Psoas muscle (tissue), 8 donors: ENCODE measurements at places on chromosomes 3 and 15. TPM values are rescaled to one million over a fixed set of nuclear protein-coding genes. Genes with fewer than 3 reads are reported as not detected.

DNA sequence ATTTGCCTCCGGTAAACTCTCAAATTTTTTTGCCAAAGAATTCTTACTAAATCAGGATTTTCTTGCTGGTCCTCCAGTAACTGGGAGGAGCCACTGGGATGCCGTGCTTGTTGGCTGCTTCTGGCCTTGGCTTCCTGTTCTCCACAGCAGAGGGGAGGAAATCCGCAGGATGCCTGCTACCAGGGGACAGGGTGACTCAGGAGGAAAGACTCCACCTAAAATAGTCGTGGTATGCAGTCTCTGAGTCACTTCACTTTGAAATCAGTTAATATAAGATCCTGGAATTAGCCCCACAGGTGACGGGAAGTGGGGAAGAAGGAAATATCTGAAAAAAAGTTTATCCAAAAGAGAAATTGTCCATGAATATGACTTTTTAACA is 6.5 kb upstream of the TM4SF18 start:
- H3K27ac ChIP-seq, result peak overlapping the region; percentile 71
- H3K4me3 ChIP-seq, result no peak overlapping the region
- peak; percentile 85 for DNase-seq
- H3K27me3 ChIP-seq, result no peaks in the 10 kb centered on the region

DNA sequence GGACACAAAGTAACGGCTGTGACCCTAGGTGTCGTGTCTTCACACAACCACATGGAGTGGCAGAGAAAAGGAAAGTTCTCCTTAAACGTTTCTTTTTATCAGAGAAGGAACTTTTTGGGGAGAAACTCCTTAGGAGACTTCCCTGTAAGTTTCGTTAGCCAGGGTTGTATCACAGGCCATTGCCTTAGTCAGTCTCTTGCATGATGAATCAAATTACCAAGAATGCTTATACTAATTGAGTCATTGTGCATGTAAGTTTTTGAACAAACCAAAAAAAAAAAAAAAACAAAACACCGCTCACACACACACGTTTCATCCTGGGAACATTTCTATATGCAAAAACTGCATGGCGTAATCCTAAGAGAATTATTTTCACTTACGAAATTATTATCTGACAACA is 150.4 kb upstream of the SATB1 start:
- no peak overlapping the region for H3K4me3 ChIP-seq
- no peak for DNase-seq
- H3K27me3 ChIP-seq, result no peaks in the 10 kb centered on the region
- no peak overlapping the region for H3K27ac ChIP-seq

- no peaks in the 10 kb centered on the region for H3K4me1 ChIP-seq
- no peak overlapping the region for H3K4me3 ChIP-seq
- no peaks in the 10 kb centered on the region for H3K36me3 ChIP-seq
- no peak overlapping the region for H3K27ac ChIP-seq
- H3K27me3 ChIP-seq, result no peaks in the 10 kb centered on the region
Measured at GRCh38 chr3:166444756-166445155, 607.5 kb upstream of the BCHE start.

GRCh38 chr3:167808910-167809309 is 73.4 kb downstream of the SERPINI1 start:
- H3K27ac ChIP-seq, result no peak overlapping the region
- no peaks in the 10 kb centered on the region for H3K27me3 ChIP-seq
- no peak overlapping the region for H3K4me3 ChIP-seq
- H3K36me3 ChIP-seq, result no peaks in the 10 kb centered on the region
- no peak for DNase-seq

DNA sequence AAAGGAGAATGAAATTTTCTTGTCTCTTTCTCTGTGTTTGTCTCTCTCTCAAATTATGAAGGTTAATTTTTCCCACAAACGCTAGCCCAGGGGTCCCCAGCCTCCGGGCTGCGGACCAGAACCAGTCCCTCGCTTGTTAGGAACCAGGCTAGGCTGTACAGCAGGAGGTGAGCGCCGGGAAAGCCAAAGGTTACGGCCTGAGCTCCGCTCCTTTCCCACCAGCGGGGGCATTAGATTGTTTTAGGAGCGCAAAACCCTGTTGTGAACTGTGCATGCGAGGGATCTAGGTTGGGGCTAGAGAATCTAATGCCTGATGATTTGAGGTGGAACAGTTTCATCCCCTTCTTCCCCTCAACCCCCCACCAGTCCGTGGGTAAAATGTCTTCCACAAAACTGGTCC is 74.7 kb upstream of the ZNF385D start:
- H3K4me1 ChIP-seq, result no peaks in the 10 kb centered on the region
- H3K36me3 ChIP-seq, result no peaks in the 10 kb centered on the region
- no peaks in the 10 kb centered on the region for H3K27me3 ChIP-seq
- H3K4me3 ChIP-seq, result no peak overlapping the region

GRCh38 chr3:45035441-45036301 is 9.6 kb downstream of the CLEC3B start:
- no peaks in the 10 kb centered on the region for H3K36me3 ChIP-seq
- no peak overlapping the region for H3K27ac ChIP-seq
- H3K4me3 ChIP-seq, result peak overlapping the region; percentile 53

The GLCE gene
- total RNA-seq, result 5.2 TPM

GRCh38 chr3:118740722-118741290 is 293.8 kb downstream of the IGSF11 start:
- DNase-seq, result no peak
- no peak overlapping the region for H3K27ac ChIP-seq
- H3K4me1 ChIP-seq, result no peaks in the 10 kb centered on the region
- no peaks in the 10 kb centered on the region for H3K27me3 ChIP-seq
- no peak overlapping the region for H3K4me3 ChIP-seq

The TUBGCP5 gene
- 12.5 TPM for total RNA-seq

DNA sequence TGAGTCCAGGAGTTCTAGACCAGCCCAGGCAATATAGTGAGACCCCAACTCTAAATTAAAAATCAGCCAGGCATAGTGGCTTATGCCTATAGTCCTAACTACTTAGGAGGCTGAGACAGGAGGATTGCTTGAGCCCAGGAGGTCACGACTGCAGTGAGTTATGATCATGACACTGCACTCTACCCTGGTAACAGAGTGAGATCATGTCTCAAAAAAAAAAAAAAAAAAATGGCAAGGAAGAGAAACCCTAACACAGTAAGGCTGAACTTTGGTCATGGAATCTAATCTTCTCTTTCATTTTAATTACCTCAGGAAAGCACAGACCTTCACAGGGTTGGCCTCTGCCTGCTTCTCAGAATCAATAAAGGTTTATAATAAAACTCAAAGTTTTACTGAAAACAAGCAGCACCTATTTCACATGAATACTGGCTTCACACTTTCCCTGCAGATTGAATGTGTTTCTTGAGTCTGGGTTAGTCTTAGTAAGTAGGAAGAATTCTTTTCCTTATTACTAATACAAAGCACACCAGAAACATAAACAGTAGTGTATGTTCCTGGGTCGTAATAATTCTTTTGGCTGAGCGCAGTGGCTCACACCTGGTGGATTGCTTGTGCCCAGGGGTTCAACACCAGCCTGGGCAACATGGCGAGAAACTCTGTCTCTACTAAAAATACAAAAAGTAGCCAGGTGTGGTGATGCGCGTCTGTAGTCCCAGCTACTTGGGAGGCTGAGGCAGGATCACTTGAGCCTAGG is 11.6 kb upstream of the NR2C2 start:
- no peaks in the 10 kb centered on the region for H3K4me1 ChIP-seq
- H3K27ac ChIP-seq, result no peak overlapping the region
- no peaks in the 10 kb centered on the region for H3K27me3 ChIP-seq
- H3K4me3 ChIP-seq, result no peak overlapping the region
- H3K36me3 ChIP-seq, result no peaks in the 10 kb centered on the region

GRCh38 chr3:113270786-113271185 is 59.4 kb downstream of the BOC start:
- H3K27ac ChIP-seq, result no peak overlapping the region
- no peaks in the 10 kb centered on the region for H3K27me3 ChIP-seq
- DNase-seq, result no peak
- H3K36me3 ChIP-seq, result no peaks in the 10 kb centered on the region
- no peak overlapping the region for H3K4me3 ChIP-seq

GRCh38 chr3:144437989-144438388 is 466.4 kb downstream of the DIPK2A start:
- DNase-seq, result no peak
- no peaks in the 10 kb centered on the region for H3K36me3 ChIP-seq
- H3K4me1 ChIP-seq, result no peaks in the 10 kb centered on the region
- H3K27me3 ChIP-seq, result no peaks in the 10 kb centered on the region

- no peaks in the 10 kb centered on the region for H3K4me1 ChIP-seq
- H3K27me3 ChIP-seq, result no peaks in the 10 kb centered on the region
- no peak within 1 kb of the TSS for H3K27ac ChIP-seq
- DNase-seq, result peak; percentile 39
Measured at GRCh38 chr3:187669675-187670504, at the start of gene SST. TSS of gene SST (minus strand) at chr3:187670394. CDS start at chr3:187670291, 103 bp downstream.

DNA sequence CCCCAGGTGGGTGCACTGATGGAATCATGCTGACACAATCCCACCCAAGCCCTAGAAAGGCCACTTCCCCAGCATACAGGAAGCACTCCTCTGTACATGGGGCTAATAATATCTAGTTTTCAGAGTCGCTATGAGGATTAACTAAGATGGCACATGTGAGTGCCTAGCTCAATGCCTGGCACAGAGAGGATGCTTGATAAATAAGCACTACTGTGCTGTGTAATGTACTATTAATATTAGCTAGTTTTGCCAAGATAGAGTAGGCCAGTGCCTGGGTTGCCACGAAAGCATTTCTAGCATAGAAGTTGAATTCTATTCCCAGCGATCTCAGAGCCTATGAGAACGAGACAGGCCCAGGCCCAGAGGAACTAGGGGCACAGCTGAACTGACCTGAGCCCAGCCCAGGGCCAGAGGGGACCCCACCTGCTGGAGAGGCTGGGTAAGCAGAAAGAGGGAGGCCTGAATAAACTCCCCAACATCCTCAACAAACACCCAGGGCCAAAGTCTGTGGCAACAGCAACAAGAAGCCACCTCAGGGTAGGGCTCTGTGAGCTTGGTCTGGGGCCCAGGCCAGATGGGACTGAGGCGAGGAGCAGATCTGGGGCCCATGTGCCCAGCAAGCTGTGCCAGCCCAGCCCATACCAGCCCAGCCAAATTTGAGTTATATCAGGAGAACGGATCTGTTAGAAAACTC is 7.6 kb upstream of the SEMA7A start:
- peaks cover 4% of the 10 kb centered on the region for H3K36me3 ChIP-seq
- peak overlapping the region; percentile 66 for H3K27ac ChIP-seq
- no peak for DNase-seq
- H3K4me1 ChIP-seq, result peaks cover 9% of the 10 kb centered on the region
- no peak overlapping the region for H3K4me3 ChIP-seq

- H3K36me3 ChIP-seq, result no peaks in the 10 kb centered on the region
- H3K27ac ChIP-seq, result no peak overlapping the region
- H3K4me1 ChIP-seq, result no peaks in the 10 kb centered on the region
- H3K4me3 ChIP-seq, result no peak overlapping the region
- H3K27me3 ChIP-seq, result no peaks in the 10 kb centered on the region
Measured at GRCh38 chr15:63357731-63358130, 23.9 kb downstream of the CA12 start.

The MYO5C gene
- 2.2 TPM for total RNA-seq

DNA sequence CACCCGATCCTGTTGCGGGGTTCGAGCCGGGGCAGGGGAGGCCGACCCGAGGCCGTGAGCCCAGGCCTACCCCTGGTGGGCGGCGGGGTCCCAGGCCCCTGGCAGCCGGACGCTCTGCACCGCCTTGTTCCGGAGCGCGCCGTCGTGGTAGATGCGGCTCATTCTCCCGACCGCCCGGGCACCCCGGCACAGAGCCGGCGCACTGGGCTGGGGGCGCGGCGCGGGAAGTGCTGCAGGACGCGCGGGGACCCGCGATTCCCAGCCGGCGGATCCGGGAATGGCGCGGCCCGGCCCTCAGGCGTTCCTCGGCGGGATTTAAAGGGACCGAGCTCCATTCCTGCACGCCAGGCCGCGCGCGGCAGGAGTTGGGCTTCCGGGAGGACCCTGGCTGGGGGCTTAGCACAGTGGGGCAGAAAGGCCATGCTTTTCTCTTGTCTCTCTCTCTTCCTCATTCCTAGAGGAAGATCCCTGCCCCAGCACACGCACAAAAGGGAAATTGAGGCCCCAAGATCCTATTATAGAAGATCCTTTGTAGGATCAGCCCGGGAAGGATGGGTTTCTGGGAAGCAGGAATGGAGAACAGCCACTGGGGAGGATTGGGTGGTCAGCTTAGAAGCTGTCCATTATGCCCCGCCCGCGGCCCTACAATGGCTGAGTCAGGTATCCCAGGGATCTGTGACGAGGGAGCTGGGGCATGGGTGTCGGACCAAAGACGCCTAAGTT is at the start of gene ARPIN:
Gene ARPIN (minus strand): TSS at position 279 of the 723 bp plus-strand sequence. CDS start 117 bp downstream, at position 162.
- H3K4me3 ChIP-seq, result peak within 1 kb of the TSS; percentile 91
- H3K27ac ChIP-seq, result peak within 1 kb of the TSS; percentile 63
- no peaks in the 10 kb centered on the region for H3K36me3 ChIP-seq
- H3K4me1 ChIP-seq, result peaks cover 6% of the 10 kb centered on the region

DNA sequence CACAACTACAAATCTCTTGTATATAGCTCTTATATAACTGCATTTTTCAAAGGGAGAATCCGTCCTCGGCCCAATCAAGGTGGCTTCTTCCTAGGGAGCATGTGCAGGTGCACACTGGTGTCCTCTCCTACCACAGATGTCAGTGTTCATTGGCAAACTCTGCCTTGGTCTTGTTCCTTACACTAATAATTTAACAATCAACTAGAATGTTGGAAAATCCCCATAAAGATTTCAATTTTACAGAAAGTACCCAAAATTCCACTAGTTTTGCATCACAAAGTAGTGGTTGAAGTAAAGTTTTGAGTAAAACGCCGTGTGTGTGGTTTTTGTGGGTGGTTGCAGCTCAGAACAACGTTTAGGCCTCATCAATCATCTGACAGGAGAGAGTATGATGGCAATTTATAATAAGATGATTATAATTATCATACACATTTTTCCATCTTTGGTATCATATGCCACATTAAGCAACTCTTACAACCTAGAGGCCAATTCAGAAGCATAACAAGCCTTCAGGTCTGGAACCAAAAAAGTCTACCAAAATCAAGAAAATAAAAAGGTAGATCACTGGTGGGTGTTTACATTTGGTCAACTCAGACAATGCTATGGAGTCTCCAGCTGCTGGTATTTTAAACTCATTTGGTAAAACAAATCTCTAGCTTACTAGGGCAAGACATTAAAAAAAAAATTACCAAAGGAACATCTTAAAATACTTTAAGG is 128.9 kb upstream of the BHLHE40 start:
- H3K27me3 ChIP-seq, result no peaks in the 10 kb centered on the region
- peaks cover 8% of the 10 kb centered on the region for H3K4me1 ChIP-seq
- no peak overlapping the region for H3K4me3 ChIP-seq
- H3K36me3 ChIP-seq, result no peaks in the 10 kb centered on the region
- no peak overlapping the region for H3K27ac ChIP-seq
